Stimulated activated CD8-positive, alpha-beta memory T cell treated with anti-CD3 and anti-CD28 coated beads, Interleukin-4, amount 100 ng/mL, for 1 hour (primary cell): ENCODE measurements at places on chromosomes 2 and 18.

DNA sequence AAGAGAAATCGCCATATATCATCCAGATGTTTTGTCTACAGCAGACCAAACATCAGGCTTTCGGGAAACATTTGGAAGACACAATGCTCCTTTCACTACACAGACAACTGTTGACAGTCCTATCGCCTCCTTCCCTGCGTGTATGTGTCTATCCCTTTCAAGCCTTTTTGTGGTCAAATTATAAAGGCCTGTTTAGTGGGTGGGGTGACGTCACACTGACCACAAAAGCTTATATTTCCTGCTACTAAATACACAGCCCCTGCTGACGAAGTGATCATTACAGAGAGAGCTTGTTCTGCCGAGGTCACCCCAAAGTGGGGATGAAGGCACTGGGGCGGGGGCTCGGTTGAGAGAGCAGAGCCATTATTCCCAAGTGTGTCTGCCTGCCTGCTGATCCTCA lies 302.7 kb upstream of the TNP1 start:
- no peak for DNase-seq

DNA sequence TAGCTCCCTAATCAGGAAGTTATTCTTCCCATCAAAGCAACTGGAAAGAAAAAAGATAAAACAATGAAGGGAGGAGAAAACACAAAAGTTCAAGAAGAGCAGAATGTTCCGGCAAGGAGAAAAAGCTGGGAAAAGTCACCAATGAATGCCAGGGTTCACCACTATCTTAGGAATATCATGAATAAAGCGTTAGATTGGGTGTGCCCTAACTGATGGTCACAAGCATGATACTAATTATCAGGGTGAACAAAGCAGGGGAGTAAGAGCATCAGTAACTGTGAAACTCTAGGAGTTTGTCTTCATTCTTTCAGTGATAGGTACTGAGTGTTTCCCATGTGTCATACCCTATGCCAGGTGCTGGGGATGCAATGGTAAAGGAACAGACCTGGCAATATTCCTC lies 115.5 kb downstream of the ABCA12 start:
- DNase-seq = no peak

- no peak for DNase-seq
Observed at GRCh38 chr18:22800551-22800951, 132.6 kb upstream of the RBBP8 start.

DNA sequence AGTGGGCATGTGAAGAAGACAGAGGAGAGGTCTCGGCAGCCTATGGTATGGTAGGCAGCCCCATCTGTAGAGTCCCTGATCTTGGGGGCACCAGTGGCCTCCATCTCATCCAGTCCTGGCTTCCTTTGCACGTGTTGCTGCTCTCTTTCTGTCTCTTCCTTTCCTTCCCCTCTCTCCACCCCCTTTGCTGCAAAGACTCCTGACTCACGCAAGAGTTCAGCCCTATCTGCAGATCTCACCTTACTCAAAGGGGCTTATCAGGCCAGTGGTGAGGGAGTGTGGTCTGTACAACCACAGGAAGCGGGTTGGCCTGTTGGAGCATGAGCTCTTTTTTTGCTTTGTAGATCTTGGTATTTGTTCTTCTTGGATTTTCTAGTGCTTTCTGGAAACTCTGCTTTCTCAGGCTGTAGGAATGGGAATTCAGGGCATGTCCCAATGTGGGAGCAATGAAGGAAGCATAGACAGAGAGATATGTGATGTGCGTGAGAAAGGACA lies 14.6 kb upstream of the NT5DC4 start:
- DNase-seq = no peak

DNA sequence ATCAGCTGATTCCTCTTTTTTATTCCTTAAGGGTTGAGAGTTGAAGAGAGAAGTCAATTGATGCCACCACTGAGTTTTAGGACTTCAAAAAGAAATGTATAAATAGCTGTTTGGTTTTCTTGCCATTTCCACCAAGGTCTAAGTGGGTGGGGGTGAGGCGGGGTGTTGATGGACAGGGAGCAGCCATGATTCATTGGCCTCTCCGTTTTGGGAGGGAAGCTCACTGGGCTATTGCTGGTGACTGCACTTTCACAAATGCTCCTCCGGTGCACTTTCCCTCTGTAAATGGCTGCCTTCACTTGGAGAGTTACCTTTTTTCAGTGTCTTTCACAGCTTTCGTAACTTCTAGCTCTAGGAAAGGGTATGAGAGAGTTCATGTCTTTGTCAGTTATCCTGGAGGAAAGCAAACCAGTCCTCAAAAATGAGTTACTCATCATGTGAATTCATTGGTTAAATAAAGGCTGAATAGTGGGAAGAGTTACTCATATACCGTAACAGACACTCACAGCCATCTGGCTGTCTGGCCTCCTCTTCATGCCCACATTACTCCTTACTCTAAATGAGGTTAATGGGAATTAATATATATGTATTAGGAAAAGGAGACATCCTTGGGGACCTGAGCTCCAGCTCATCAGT lies 17.4 kb upstream of the CTAGE1 start:
- DNase-seq = no peak

- DNase-seq = no peak
Observed at GRCh38 chr2:134539981-134540380, 178.8 kb downstream of the TMEM163 start.

GRCh38 chr2:101380376-101380775 lies 6.9 kb downstream of the CREG2 start:
- no peak for DNase-seq

GRCh38 chr2:152696476-152696875 lies 20.8 kb downstream of the PRPF40A start:
- DNase-seq = no peak

GRCh38 chr2:12674644-12675328 lies 42.0 kb upstream of the TRIB2 start:
- DNase-seq = no peak

- no peak for DNase-seq
Observed at GRCh38 chr2:159960414-159960813, 102.0 kb downstream of the PLA2R1 start.

- no peak for DNase-seq
Observed at GRCh38 chr18:53025247-53025646, 685.2 kb downstream of the DCC start.

DNA sequence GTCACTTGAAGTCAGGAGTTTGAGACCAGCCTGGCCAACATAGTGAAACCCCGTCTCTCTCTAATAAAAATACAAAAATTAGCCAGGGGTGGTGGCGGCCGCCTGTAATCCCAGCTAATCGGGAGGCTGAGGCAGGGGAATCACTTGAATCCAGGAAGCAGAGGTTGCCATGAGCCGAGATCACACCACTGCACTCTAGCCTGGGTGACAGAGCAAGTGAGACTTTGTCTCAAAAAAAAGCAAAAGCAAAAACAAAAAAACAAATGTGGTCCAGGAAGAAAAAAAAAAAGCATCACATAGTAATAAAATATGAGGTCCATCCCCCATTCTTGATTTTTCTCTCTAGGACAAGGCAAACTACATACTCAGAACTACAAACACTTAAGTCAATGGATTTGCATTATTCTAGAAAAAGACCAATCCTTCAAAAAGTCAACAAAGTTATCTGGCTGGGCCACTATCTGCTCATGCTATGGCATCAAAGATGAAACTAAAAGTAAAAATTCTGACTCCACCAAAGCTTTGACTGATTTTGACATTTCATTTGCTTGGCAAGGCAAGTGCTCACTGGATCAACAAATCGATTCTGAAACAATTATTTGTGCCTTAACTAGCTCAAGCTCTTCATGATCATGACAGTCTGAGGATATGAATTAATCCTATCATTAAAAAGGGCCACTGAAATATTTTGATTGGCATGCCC lies 28.4 kb downstream of the MEX3C start:
- DNase-seq = no peak

GRCh38 chr18:34609986-34610648 lies 100.0 kb upstream of the DTNA start:
- no peak for DNase-seq

- DNase-seq = no peak
Observed at GRCh38 chr2:145000376-145000775, 480.5 kb upstream of the ZEB2 start.

DNA sequence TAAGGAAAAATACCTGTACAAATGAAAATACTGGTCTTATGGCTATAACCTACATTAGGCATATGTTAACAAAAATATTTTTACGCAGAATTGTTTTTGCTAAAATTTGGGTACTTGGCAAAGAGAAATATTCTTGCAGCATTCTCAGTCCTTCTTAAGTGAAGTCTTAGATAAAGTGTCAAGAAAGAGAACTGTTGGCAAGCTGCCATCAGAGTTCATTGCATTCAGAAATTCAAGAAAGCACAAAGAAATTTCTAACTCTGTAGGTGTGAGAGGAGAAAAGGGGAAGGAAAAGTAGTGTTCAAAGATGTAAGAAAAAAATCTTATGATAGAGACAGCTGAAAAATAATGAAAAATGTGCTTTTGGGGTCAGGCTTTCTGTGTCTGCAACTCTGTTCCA lies 86.7 kb downstream of the IRS1 start:
- DNase-seq = no peak

GRCh38 chr2:73104933-73105332 lies 7.8 kb downstream of the RAB11FIP5 start:
- no peak for DNase-seq

DNA sequence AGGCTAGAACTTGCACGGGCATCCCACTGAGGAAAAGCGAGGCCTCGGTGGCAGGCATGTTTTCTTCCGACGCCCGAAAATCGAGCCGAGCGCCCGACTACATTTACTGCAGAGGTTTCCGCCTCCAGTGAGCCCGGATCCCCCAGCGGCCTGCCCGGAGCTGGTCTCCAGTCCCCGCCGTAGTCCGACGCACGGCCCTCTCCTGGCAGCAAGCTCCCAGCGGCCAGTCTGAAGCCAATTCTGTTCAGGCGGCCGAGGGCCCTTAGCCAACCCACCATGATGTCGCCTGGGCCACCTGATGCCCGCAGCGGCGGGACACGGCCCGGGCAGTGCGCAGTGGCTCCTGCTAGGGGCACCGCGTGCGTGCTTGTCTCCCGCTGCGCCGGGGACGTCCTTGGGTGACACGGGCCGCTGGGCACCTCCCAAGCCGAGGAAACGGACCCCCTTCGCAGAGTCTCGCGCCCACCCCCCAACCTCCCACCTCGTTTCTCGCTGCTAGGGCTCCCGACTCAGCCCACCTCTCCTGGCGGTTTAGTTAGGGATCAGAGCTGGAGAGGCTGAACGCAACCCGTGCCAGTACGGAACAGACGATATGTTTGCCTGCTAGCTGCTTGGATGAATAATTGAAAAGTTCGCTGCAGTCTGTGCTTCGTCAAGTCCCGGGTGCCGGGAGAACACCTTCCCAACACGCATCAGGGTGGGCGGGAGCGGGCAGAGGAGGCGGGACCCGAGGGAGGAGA lies 5.3 kb downstream of the ONECUT2 start:
- no peak for DNase-seq

DNA sequence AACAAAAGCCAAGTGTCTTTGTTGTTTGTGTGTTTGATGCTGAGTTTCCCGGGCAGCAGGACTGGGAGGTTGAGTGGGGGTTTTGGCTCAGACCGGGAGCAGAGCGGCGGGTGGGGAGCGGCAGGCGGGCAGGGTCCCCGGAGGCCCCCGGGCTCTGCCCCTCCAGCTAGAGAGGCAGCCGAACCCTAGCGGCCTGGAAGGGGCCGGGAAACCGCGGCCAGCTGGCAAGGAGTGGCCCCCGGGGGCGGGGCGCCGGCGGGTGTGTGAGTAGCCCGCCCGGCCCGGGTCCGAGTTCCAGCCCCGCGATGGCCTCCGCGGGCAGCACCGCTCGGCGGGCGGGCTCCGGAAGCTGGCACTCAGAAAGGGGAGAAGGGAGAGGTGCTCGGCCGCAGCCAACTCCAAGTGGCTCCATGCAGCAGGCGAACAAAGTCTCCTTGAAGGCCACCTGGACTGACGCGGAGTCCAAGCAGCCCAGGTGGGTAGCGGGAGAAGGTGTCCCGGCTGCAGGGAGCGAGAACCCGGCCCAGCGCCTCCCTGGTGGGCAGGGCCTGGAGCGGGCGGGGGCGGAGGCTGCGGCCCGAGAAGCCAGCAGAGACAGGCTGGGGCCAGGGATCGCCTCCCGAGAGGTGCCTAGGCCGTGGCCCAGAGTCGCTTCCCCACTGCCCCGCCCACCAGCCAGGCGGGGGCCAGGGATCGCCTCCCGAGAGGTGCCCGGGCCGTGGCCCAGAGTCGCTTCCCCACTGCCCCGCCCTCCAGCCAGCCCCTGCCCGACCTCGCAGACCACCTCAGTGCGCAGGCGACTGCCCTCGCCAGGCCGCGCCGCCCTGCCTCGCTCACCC lies at the start of gene ANKRD53:
Gene ANKRD53, plus strand, starts transcription at position 290 of the 839 bp plus-strand sequence. Its CDS starts 16 bp downstream, at position 306.
- no peak for DNase-seq

GRCh38 chr2:162092658-162093556 lies 18.9 kb upstream of the DPP4 start:
- DNase-seq = no peak

DNA sequence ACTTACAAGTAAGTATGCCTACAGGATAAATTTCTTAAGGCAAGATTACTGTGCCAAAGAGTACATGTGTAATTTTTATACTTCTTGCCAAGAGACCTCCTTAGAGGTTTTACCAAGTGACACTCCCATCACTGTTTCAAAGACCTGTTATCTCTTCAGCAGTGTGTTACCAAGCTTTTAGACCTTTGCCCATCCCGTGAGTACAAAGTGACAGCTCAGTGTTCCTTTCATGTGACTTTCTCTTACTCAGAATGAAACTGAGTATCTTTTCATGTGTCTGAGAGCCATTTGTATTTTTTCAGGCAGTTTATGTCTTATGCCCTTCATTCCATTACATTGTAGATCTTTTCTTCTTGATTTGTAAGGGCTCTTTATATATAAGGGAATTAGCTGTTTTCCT lies 287.5 kb upstream of the SALL3 start:
- no peak for DNase-seq

DNA sequence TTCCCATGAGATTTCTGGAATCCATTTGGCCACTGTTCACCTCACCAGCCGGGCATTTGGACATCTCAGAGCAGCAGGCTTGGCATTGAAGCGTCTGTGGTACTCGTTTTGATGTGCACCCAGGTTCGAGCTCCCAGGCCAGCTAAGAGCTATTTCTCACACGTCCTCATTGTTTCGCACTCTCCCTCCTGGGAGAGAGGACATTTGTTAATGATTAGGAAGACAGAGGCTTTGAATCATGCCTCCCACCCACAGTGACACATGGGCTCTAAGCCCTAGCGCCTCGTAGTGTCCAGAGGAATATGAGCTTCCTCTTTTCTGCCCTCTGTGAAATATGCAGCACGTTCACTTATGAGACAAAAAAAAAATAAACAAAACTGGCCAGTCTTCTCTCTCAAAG lies 361.8 kb downstream of the RND3 start:
- no peak for DNase-seq

DNA sequence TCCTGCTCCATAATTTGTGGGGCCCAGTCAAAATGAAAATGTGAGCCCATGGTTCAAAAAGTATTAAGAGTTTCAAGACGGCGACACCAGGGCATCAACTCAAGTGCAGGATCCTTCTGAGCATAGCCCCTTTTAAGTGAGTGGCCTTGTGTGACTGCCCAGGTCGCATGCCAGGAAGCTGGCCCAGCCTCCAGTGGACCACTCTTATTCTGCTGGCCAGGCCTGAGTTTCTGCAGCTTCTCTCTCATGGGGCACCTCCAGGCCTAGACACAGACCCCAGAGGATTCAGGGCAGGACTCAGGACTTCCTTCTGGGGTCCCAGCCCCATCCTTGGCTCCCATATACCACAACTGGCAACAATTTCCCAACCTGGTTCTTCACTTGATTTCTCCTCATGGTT lies 83.5 kb upstream of the HAAO start:
- no peak for DNase-seq

GRCh38 chr18:63409301-63409700 lies 13.0 kb downstream of the VPS4B start:
- no peak for DNase-seq
